ENCODE measurements at places on chromosomes 7 and 10.

DNA sequence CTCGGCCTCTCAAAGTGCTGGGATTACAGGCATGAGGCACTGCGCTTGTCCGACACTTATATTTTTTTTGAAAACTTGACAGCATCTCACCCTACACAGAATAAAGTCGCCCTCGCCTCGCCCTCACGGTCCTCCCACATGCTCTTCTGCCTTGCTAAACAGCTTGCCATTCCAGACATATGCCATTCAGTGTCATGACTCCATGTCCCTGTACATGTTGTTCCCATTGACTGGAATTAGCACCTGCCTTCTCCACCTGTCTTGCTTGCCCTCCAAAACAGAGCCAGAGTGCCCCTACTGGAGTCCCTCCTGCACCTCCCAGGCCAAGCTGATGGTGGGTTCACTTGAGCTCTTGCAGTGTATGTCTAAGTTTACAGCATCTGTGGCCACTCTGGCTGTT, 6.2 kb downstream of the NIPSNAP2 start:
- DNase-seq, result no peak

DNA sequence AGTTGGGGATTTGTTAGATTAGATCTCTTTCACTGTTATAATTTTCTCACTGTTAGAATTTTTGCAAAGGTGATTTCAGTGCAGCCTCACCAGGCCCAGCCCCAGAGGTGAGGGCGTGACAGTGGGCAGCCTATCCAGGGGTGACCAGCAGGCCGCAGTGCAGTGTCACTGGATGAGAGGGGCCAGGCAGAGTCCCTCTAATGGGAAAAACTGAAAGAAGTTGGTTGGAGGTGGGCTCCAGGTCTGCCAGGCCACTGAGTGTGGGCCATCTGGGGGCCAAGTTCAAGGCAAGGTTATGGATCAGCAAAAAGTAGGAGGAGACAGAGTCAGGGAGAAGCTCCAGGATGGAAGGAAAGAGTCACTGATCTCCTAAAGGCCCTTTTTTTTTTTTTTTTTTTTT, 90.5 kb upstream of the SDK1 start:
- DNase-seq, result no peak

GRCh38 chr7:140049339-140050024, 13.3 kb downstream of the PARP12 start:
- DNase-seq, result no peak

DNA sequence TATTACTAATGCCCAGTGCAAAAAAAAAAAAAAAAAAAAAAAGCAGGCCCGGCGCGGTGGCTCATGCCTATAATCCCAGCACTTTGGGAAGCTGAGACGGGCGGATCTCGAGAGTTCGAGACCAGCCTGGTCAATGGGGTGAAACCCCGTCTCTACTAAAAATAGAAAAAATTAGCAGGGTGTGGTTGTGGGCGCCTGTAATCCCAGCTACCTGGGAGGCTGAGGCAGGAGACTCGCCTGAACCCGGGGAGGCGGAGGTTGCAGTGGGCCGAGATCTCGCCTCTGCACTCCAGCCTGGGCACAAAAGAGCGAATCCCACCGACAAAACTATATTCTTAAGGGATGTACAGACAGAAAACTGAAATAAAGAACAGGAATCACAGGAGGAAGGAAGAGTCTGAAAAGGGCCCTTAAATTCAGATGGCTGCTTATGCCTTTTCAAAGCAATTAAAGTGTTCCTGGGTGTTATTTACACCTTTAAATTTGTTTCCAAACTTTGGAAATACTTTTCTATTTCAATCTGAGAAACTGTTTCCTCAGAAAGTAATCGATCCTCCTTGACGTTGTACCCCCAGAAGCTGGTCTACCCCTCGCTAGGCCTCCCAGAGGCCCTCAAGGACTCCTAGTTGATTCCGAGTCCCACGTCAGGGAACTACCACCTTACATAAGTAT, 2.0 kb upstream of the KMT2E start:
- peak; percentile 18 for DNase-seq

DNA sequence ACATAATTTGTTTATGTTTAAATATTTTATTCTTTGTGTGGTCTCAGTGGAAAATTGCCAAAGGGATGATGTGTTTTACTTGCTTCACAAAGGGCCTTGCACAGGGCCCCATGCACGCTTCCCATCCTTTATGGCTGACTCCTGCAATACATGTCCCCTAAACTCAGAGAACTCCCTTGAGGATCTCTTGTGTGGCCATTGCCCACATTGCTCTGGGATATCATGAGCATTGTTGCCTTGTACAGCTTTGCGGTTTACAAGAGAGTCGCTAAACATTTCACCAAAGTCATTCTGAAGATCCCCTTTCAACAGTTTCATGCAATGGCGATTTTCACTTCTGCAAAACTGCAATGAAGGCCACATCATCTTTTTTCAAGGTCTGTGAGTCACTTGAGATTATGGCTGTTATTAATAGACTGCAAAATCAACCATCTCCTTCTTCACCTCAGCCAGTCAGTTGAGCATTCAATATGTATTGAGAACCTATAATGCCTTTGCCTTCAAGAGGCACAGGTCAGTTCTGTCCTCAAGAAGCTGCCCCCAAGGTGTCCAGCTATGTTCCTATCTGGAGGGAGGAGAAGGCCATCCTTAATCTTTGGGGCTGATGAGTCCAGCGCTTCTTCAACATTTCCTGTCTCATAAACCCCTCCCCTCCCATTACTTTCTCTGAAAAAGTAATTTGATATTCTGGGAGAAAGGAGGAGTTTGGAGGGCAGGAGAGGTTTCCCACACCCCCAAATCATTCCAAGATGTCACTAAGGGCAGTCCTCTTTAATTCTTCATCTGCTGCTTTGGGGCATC, 108.1 kb downstream of the CCDC71L start:
- no peak for DNase-seq

DNA sequence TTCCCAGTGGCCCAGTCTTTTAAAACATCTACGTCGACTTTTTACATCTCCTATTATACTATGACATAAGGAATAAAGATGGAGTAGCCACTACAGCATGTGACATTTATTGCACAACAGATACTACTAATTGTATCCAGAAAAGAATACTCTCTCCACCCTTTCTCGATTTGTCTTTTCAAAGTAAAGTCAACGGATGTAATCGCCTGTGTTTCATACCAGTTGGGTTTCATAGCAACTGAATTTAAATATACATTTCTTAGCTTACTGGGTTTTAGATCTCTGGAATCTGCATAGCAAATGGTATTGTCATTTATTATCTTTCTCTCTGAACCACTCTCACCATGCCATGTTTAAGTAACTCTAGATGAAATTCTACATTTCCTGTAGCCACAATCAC, 86.4 kb upstream of the TRIL start:
- no peak for DNase-seq

- no peak for DNase-seq
These were observed 101.3 kb downstream of the COL28A1 start for GRCh38 chr7:7434329-7434728.

DNA sequence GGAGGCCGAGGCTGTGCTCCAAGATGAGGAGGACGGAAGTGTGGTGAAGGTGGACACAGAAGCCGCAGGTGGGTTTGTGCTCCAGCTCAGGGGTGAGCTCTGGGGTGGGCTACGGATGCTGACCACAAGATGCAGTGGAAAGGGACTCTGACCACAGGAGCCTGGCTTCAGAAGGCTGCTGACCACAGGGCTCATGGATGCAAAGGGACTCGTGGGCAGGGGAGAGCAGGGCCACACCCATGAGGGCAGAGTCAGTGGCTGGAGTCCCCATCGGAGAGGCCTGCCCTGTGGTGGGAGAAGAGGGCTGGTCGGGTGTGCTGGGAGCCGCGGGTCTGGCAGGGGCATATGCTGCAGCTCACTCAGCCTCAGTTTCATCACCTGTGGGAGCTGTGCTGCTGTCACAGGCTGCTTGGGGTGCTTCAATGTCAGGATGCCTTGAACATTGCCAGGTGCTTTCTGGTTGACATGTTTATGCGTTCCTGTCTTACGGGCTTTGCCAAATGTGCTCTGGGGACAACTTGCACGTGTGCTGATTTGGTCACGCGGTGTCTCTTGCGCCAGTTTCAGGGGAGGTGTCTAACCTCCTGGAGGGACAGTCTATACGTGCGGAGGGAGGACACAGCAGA, 13.7 kb downstream of the SCART1 start:
- no peak for DNase-seq

- DNase-seq, result no peak
These were observed 221.3 kb downstream of the ARHGAP12 start for GRCh38 chr10:31707093-31708039.

- DNase-seq, result no peak
These were observed 175.4 kb downstream of the GNAI1 start for GRCh38 chr7:80309971-80310549.

- DNase-seq, result no peak
These were observed 178.4 kb upstream of the TARP start for GRCh38 chr7:38451840-38452239.

GRCh38 chr7:29330136-29330535, 135.6 kb downstream of the CHN2 start:
- DNase-seq, result no peak

GRCh38 chr7:24968165-24968564, 11.8 kb downstream of the OSBPL3 start:
- DNase-seq, result no peak

GRCh38 chr7:151601521-151602305, 82.0 kb upstream of the RHEB start:
- no peak for DNase-seq

DNA sequence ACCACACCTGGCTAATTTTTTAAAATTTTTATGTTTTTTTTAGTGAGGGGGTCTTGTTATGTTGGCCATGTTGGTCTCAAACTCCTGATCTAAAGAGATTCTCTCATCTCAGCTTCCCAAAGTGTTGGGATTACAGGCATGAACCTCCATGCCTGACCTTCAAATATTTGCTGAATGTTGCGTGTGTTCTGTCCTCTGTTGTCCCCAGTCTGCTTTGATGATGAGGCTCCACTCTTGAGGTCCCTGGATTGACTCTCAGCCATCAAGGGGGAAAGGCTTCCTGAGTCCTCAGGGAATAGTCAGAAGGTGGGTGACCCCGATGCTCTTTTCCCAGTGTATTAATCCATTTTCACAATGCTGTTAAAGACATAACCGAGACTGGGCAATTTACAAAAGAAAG, 26.0 kb downstream of the LYZL2 start:
- DNase-seq, result no peak

GRCh38 chr10:122276611-122277208, 5.6 kb downstream of the BTBD16 start:
- no peak for DNase-seq

- DNase-seq, result no peak
These were observed 164.9 kb upstream of the INHBA start for GRCh38 chr7:41867639-41868280.

GRCh38 chr10:110494532-110494931, 3.2 kb upstream of the DUSP5 start:
- DNase-seq, result no peak

DNA sequence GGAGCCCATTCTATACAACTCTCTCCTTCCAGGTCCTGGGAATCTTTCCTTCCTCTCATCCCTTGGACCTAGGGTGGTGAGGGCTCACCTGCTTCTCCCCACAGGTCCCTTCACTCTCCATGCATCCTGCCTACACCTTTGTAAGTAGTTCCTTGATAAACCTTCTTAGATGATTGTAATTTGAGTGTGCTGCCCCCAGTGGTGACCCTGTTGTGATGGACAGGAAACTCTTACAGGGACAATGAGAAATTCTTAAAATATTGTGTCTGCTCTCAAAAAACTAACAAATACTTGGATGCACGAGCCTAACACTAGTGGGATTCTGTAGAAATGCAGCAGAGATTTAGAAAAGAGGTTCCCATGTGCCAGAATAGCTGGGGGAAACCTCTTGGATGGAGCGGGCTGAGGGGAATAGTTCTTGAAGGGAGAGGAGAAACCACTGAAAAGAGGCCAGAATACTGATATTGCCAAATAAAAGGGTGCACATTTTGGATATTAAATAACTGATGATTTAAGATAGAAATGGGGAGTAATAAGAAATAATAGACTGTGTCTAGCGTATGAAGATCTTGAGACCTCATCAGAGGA, 6.7 kb upstream of the PAXIP1 start:
- peak; percentile 13 for DNase-seq

GRCh38 chr7:115356139-115356746, 434.3 kb downstream of the MDFIC start:
- no peak for DNase-seq

GRCh38 chr7:150373049-150373801, 4.6 kb downstream of the REPIN1 start:
- no peak for DNase-seq

DNA sequence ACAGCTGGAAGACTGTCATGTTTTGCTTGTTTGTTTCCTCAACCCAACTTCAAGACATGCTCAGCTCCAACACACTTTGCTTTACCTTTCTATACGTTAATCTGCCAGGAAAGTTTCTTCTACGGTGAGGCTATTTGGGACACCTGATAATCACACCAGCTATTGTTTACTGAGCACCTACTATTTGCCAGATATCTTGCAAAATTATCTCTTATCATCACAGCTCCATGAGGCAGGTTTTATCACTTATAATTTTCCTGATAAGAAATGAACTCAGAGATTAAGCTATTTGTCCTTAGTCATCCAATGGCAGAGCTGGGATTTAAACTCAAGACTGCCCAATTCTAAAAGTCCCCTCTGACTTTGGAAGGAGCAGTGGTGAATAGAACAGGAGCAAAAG, 117.4 kb downstream of the CREB5 start:
- DNase-seq, result no peak

DNA sequence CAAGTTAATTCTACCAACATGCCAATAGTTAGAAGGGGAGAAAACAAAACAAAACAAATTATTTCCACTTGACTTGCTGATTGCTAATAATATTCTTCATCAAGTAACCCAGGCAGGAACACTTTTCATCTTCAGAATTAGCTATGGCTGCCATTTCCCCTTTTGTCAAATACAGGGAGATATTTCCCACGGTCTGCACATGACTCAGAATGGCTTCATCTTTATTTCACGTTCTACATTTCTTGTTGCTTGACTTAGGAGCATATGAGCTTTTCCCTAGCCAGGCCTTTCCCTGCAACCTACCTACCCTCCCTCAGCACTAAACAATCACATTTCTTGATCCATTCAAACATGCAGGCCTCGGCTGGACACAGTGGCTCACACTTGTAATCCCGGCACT, 6.5 kb downstream of the CPVL start:
- DNase-seq, result no peak

GRCh38 chr7:107233174-107233573, 64.4 kb downstream of the HBP1 start:
- DNase-seq, result no peak

GRCh38 chr7:77338883-77339629, 77.1 kb downstream of the GSAP start:
- DNase-seq, result no peak

DNA sequence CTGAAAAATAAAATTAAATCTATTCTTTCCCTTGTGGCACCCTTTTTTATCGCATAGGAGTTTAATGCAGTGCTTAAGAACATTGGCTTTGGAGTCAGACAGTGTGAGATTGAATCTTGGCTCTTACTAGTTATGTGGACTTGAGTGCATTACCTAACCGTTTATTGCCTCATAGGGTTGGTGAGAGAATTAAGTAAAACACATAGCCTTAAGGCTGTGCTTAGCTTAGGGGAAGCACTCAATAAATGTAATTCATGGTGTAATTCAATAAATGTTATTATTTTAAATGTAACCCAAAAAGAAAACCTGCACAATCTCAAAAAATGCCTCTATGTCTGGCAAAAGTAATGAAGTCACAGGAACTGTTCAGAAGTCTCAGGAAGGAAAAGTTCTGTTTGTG, 2.7 kb downstream of the STK17A start:
- no peak for DNase-seq

Measured in CD8-positive, alpha-beta memory T cell (primary cell).